Thoracic aorta (tissue), 2 donors: ENCODE measurements at places on chromosomes 7 and 10.

GRCh38 chr7:26078437-26079336 is 73.3 kb upstream of the NFE2L3 start:
- no peak for DNase-seq

DNA sequence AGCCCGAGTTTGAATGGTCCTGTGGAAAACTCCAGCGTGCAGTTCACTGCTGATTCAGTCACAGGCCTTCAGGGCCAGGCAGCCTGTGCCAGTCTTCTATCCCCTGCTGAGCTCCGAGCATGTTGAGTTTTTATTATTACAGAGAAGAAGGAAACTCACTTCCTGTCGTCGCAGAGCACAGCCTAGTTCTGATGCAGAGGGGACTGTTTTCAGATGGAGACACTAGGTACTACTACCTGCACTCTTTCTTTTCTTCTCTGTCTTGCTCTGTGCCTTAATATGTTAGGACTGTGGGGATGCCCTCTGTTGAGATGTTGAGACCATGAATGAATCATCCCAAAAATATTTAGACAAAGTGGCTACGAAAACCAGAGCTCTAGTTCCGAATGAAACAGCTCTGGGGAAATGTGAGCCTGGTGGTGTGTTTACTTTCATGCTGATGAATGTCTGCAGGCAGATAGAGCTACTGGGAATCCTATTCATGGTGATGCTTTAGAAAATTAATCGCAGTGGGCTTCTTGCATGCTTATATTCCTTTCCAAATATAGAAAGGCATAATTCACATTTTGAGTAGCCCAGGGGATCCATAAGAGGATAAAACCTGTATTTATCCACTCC is 29.6 kb downstream of the CASP7 start:
- DNase-seq = no peak

GRCh38 chr7:90246171-90246570 is 1.2 kb downstream of the CFAP69 start:
- no peak for DNase-seq

- DNase-seq = no peak
Measured at GRCh38 chr10:79438699-79439085, 6.7 kb downstream of the ZCCHC24 start.

- no peak for DNase-seq
Measured at GRCh38 chr7:1856888-1857441, 186.9 kb downstream of the ELFN1 start.

- DNase-seq = no peak
Measured at GRCh38 chr7:28078036-28078901, 102.3 kb downstream of the JAZF1 start.

GRCh38 chr7:153407291-153408046 is 644.7 kb upstream of the DPP6 start:
- DNase-seq = no peak
